ENCODE measurements at places on chromosomes 1 and 21.

DNA sequence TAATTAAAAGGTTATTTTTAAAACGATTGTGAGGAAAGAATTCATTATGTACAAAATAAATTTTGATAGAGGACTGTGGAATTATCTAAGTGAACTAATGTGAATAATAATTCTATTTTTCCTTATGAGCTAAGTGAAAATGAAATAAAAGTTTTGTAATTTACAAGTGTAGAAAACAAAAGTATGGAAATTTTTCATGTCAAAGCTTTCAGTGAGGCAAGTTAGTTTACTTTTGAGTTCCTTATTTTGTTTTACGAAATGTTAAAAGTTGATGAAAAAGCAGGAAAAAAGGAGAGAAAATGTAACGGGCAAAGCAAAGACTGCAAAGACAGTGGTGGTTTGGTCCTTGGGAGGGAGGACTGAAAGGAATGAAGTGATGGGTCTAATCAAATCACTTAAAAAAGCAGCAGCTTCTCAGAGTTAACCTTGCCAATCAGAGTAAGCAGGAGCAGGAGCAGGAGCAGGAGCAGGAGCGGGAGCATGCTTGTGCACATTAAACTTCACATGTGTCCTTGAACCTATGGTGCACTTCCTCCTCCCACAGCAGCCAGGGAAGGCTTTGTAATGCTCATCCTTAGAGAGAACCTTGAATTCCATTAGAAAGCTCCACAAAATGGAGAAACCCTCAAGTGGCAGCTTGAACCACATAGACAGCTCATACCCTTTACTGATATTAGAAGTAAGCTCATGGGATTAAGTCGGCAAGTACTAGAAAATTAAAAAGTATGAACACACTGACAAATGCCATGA is 133.4 kb downstream of the LHX4 start:
- no peak for DNase-seq

DNA sequence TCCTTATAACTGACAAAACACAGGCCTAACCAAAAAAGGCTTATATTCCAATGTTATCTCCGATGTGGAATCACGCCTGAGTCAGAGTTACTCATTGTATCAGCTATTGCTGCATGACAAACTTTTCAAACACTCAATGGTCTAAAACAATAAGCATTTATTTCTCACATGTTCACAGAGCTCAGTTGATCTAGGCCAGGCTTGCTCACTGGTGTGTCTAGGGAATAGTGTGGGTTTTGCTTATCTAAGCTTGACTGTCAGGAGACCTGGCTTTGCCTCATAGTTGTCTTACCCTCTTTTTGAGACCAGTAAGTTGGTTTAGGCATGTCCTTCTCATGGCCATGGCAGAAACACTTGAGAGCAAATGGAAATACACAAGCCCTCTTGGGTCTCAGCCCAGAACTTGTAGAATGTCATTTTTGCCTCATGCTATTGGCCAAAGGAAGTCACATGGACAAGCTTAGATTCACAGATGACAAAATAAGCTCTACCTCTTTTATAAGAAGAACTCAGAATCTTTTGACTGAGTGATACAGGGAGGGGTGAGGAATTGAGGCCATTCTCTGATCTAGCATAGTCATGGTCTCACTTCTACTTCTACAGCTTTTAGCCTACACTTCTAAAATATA is 130.8 kb downstream of the HMCN1 start:
- DNase-seq, result peak; percentile 34

DNA sequence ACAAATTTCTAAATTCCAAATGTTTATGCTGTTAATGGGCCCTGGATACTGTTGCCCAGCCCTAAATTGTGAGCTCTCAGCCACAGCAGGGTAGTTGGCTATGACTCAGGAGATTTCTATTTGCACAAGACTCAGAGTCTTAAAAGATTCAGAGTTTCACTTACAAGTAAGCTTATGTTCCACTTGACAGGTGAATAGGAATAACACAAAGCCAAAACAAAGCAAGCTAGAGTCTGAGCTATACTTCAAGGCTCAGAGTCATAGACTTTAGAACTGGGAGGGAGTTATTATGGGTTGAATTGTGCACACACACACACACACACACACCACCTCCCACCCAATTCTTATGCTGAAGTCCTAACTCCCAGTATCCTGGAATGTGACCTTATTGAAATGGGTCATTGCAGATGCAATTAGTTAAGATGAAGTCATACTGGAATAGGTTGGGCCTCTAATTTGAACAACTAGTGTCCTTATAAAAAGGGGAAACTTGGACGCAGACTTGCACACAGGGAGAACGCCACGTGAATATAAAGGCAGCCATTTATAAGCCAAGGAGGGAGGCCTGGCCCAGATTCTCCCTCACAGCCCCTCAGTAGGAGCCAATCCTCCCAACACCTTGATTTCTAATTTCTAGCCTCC is 30.2 kb downstream of the PRDX6 start:
- DNase-seq, result no peak

- DNase-seq, result no peak
Observed at GRCh38 chr1:41286486-41286885, 44.4 kb upstream of the SCMH1 start.

GRCh38 chr1:96509951-96510350 is 211.6 kb upstream of the PTBP2 start:
- DNase-seq, result no peak
